ENCODE measurements at places on chromosomes 5 and 9. TPM values are rescaled to one million over a fixed set of nuclear protein-coding genes. Genes with fewer than 3 reads are reported as not detected.

DNA sequence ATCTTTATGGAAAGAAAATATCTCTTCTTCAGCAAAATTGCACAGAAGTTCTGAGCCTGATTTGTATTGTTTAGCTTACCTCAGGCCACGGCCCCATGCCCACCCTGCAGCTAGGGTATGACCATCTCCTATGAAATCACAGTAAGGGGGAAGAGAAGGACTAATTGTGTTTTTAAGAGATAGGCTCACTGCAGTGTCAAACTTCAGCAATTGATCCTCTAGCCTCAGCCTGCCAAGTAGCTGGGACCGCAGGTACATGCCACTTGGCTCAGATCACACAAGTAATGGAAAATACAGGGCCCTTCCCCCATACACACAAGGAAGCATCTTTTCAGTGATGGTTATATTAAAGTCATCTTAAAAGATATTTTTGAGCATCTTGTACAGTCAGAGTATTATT is 60.0 kb downstream of the DMAC1 start:
- no peak for DNase-seq

ALDH1A1 gene
- total RNA-seq, result 0.82 TPM

DNA sequence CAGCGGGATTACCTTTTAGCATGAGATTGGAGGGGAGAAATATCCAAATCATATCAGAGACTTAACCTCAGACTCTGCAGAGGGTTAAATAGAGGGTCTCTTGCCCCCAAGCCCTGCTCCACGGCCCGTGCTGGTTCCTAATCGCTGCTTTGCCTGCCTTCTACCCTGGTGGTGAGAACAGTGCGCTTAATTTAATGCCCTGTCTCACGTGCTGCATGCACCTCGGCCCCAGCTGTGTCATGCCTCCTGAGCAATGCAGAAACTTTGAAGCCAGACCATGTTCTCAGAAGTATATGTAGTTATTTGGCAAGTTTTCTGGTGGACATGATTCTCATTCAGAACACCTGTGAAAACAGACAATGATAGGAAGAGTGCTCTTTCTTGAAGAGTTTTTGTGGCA is 1.4 kb downstream of the OTULIN start:
- peak; percentile 46 for DNase-seq

DNA sequence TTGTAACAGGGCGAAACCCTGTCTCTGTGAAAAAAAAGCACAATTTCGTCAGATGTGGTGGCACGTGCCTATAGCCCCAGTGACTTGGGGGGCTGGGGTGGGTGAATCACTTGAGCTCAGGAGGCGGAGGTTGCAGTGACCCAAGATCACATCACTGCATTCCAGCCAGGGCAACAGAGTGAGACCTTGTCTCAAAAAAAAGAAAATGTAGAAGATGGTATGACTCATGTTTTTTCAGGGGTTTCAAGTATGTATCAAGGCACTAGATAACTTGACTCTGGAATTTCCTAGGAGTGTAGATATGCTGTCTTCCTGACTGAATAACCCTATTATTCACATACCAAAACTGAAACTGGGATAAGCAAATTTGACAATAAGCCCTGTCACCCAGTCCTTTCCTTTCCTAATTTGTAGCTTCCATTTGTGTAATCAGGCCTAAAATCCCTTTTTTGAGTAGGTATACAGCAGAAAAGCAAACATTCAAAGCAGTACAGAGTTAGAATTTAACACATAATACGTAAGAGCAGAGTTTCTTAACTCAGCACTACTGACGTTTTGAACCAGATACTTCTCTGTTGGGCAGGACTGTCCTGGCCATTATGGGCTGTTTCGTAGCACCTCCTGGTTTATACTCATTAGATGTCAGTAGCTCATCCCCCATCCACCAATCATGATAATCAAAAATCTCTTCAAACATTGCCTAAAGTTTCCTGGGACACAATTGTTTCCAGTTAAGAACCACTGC is 17.3 kb upstream of the ANKRD18B start:
- DNase-seq, result no peak

GRCh38 chr5:134451936-134452505 is 40.3 kb upstream of the CDKN2AIPNL start:
- DNase-seq, result no peak

DNA sequence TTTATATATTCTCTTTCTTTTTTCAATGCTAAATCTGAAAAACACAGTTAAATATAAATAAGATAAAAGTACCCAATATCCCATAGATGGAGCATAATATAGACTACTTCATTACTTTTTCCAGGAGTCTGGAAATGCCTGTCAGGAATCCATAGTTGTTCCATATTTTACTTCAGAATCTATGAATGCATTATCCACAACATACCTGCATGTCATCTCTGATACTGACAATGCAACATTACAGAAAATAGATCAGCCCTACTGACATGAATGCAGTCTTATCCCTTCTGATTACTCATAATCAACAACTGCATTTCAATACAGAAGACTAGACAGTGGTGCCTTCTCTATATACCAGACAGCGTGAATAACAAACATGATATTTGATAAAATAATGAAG is 517.6 kb downstream of the PTPRD start:
- DNase-seq, result no peak

CCDC152 gene
- total RNA-seq, result 2.2 TPM

DNA sequence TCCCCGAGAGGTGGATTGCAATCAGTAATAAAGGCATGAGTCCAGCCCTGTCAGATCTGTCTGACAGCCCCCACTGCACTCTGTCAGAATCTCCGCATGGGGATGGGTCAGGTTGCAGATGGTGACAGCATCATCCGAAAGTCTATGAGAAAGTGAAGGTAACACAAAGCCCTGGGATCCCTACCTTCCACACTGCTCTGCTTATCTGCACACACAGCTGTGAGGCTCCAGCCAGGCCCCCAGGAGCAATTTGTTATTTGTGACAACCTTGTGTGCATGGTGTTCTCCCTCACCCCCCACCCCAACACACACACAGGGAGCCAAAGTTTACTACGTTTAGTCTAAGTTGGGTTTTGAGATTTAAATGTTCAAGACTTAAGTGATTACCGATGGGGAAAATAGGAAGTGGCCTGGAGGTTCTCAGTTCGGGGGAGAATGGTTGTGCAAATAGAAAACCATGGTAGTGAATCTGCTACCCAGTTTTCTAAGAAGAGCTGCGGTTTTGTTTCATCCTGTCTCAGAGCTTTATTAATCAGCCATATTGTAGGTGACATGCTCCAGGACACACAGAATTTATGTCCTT is 92.7 kb downstream of the SV2C start:
- no peak for DNase-seq

Data from T-helper 17 cell (primary cell).